WERI-Rb-1 (cell line): ENCODE measurements at places on chromosomes 3 and 15.

- no peak for DNase-seq
These were observed 20.9 kb downstream of the ABHD6 start for GRCh38 chr3:58258392-58259055.

GRCh38 chr3:192281207-192281880 lies 446.0 kb downstream of the FGF12 start:
- DNase-seq, result peak; percentile 70

DNA sequence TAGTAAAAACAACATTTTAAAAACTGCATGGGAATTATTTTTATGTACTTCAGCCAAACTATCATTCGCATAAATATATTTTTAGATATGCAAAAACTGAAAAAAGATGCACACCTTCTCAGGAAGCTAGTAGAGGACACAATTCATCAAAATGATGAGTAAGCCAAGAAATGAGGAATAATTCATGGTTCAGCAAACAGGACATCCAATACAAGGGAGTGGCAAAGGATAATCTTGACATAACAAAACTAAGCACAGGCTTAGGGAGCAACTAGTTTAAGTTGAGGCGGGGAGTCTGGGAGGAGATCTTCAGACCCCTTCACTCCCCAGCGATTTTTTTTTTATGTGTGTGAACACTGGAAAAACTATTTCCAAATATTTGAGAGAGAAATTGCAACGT lies 93.7 kb downstream of the ZNF280D start:
- no peak for DNase-seq

GRCh38 chr3:109337393-109337792 lies at the start of gene DPPA4:
DPPA4 (minus strand) TSS chr3:109337546; CDS start chr3:109337517, 29 bp downstream.
- DNase-seq, result no peak

GRCh38 chr15:89149501-89150101 lies 61.3 kb downstream of the ABHD2 start:
- DNase-seq, result no peak

- DNase-seq, result no peak
These were observed 868.8 kb downstream of the NTRK3 start for GRCh38 chr15:87387766-87388165.
